Skeletal muscle tissue (tissue), 5 donors: ENCODE measurements at places on chromosomes 12 and 14. TPM values are rescaled to one million over a fixed set of nuclear protein-coding genes. Genes with fewer than 3 reads are reported as not detected.

The PKP2 gene
- total RNA-seq: 5.2 TPM

The SH2B3 gene
- total RNA-seq: 7.8 TPM

The KRT81 gene
- total RNA-seq: not detected

The FAIM2 gene
- 1.6 TPM for total RNA-seq

The HAL gene
- 0.52 TPM for total RNA-seq

The NPAS3 gene
- 9.9 TPM for total RNA-seq

The PLBD1 gene
- 24.0 TPM for total RNA-seq

The TBX5 gene
- total RNA-seq: 2.1 TPM

The STAC3 gene
- total RNA-seq: 166 TPM

The GRIN2B gene
- total RNA-seq: under 0.01 TPM

The LALBA gene
- not detected for total RNA-seq

The C14orf180 gene
- 3.7 TPM for total RNA-seq

The TSHR gene
- total RNA-seq: under 0.01 TPM

The TMEM132C gene
- 3.7 TPM for total RNA-seq

The GPR68 gene
- total RNA-seq: 0.52 TPM

The TUBA1B gene
- total RNA-seq: 674 TPM

The PLXNC1 gene
- 17.2 TPM for total RNA-seq

The CCDC38 gene
- not detected for total RNA-seq

The LMNTD1 gene
- 0.52 TPM for total RNA-seq

The DIO3 gene
- 1.0 TPM for total RNA-seq

The SVOP gene
- under 0.01 TPM for total RNA-seq

The MMP14 gene
- total RNA-seq: 96.0 TPM

The SERPINA5 gene
- total RNA-seq: 0.52 TPM

The REP15 gene
- 1.0 TPM for total RNA-seq

The WIF1 gene
- 1.0 TPM for total RNA-seq

The PDZRN4 gene
- total RNA-seq: 1.6 TPM

The BICDL1 gene
- total RNA-seq: 1.0 TPM

The PYGL gene
- 32.9 TPM for total RNA-seq

The RNFT2 gene
- 1.0 TPM for total RNA-seq

The SCNN1A gene
- total RNA-seq: not detected

The LRP1-AS gene
- total RNA-seq: 1.0 TPM

The SCARB1 gene
- 5.2 TPM for total RNA-seq

The GLIPR1L2 gene
- total RNA-seq: not detected

The LTBP2 gene
- 12.0 TPM for total RNA-seq

The EML1 gene
- 37.6 TPM for total RNA-seq

The ZFHX2 gene
- total RNA-seq: not detected

The SOAT2 gene
- under 0.01 TPM for total RNA-seq

The ABCC9 gene
- 111 TPM for total RNA-seq
